Urothelium cell line (cell line): ENCODE measurements at places on chromosomes 6 and 20.

DNA sequence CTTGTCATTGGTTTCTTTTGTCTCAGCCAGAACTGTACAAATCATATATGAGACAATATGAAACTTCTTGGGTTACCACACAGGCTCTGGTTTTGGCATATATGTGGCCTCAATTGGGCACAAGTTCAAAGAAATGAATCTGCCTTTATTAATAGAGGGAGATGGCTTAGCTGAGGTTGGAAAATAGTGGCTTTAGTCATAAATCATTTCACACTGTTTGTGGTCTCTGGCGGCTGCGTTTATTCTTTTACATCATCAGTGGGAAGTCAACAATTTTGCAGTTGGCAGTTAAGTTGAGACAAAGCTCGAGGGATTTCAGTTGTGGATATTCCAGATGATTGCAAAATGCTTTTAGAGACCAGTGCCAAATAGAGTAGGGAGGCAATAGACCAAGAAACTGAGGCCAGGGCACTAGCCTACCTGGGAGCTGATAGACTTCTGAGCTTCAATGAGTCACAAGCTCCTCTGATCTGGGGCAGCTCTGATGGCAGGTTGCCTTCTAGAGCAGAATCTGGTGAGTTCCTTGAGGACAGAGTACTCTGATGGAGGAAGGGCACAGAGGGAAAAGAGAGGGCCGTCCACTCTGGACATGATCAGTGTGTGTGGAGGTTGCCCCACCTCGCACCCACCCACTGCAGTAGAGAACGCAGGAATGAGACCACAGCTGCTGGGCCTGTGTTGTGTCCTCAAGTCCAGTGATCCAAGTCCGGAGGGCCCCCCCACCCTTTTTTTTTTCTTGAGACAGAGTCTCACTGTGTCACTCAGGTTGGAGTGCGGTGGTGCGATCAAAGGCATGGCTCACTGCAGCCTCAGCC, 73.5 kb downstream of the ARMC2 start:
- peak; percentile 7 for DNase-seq

- peak; percentile 43 for DNase-seq
Measured at GRCh38 chr20:22312744-22313346, 271.5 kb downstream of the FOXA2 start.

GRCh38 chr20:40361916-40362315, 327.1 kb downstream of the MAFB start:
- no peak for DNase-seq

GRCh38 chr20:15739035-15739434, 834.2 kb downstream of the KIF16B start:
- no peak for DNase-seq

DNA sequence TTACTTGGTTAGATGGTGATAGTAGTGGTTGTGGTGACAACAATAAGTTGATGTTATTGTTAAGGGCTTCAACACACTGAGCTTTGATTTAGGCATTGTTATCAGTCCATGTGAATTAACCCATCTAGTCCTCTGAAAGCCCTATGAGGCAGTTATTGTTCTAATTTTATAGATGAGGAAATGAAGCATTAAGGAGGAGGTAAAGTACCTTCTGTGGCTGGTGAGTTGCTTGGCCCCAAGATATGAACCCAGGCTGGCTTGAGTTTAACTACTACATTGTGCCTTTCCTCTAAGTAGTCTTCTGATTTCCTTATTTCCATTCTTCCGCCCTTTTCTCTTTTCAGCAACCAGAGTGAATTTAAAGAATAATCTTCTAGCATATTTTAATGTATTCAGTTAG, 81.7 kb downstream of the QKI start:
- no peak for DNase-seq

DNA sequence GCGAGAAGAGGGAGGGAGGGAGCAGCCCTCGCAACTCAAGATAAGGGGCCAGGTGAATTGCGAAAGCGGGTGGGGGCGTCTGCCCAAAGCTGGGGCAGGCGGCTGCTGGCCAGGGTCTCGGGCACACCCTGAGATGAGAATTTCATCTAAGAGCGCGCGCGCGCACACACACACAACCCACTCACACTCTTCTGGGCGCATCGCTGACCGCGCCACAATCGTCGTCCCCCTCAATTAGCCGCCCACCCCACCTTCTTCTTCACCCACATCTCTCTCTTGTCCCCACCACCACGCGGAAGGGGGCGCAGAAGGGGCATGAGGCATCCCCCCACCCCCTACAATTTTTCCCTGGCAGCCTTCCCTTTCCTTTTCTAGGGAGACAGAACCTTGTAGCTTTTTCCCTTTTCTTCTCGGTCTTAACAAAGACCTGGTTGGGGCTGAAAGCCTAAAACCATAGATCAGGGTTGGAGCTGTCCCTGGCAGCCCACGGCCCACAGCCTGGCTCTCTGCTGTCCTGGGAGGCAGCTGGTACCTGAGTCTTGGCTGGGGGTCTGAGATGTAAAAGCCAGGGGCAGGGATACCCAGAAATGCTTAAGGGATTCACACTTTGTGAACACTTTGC, 737 bp upstream of the PTPRT start:
- DNase-seq = no peak

DNA sequence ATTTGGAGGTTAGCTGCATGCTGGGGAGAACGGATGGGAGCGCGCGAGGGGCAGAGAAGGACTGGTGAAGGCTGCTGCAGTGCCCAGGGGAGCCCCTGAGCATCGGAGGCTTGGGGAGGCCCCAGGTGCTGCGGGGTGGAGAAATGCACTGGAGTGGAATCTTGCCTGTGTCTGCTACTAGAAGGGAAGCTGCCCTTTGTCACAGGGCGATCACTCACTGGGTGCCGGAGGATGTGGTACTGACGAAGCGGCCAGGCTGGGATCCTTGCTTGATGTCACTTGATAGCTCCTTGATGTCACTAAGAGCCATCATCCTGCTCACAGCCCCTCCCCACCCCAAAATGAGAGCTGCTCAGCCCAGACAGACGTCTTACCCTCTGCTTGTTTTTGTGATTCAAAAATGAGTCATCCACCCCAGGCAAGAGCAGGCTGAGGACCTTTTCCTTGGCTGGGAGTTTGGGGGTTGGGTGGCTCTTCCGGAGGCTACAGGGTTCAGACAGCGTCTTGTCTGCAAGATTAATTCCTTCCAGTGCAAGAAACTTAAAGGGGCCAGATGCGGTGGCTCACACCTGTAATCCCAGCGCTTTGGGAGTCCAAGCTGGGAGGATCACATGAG, 62.6 kb upstream of the PMEPA1 start:
- DNase-seq = peak; percentile 97

GRCh38 chr6:35477551-35478179, 9.5 kb downstream of the RPL10A start:
- DNase-seq = no peak

DNA sequence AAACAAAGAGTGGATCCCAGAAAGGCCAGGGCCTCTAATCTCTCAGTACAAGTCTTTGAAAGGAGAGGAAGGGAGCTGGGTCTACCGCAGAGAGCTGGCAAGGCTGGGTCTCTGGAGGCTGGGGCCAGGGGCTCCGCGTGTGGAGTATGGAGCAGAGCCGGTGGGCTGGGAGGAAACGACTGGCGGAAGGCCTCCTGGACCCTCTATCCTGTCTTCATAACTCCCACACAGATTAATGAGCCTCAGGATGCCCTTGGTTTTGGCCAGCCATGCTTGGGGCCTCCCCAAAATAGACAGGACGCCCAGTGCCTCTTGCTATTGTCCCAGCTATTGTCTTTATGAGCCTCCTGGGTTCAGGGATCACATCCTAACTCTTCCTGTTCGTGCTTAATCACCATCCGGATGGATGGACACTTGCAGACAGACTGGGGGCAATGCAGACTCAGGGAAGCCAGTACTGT, 306.4 kb downstream of the DHX35 start:
- no peak for DNase-seq

GRCh38 chr20:32316667-32317066, 39.2 kb downstream of the KIF3B start:
- no peak for DNase-seq

DNA sequence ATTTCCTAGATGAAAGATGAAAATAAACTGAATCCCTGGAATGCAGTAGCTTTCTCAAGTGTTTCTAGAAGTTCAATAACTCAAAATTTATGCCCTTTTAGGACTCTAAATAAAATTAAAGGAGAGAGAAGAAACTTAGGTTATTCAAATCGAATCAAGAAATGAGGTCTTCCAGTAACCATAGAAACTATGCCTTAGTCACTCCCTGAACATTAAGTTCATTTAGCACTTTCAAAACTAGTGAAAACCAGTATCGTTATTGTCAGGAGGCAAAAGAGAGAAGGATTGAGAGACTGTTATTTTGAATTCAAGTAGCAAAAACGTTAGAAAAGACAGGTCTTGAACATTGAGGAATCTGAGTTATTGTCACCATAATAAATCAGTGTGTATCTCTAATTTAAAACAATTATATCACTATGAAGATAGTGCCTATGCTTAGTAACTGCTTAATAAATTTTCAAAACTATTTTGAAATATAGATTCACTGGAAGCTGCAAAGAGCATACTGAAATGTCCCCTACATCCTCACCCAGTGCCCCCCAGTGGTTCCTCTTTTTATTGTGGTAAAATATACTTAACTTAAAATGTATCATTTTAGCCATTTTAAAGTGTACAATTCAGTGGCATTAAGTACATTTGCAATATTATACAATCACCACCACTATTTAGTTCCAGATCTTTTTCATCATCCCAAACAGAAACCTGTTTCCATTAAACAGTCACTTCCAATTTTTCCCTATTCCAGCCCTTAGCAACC, 4.6 kb downstream of the RPP21 start:
- DNase-seq = no peak

- no peak for DNase-seq
Measured at GRCh38 chr6:5206920-5207561, 53.7 kb downstream of the LYRM4 start.

DNA sequence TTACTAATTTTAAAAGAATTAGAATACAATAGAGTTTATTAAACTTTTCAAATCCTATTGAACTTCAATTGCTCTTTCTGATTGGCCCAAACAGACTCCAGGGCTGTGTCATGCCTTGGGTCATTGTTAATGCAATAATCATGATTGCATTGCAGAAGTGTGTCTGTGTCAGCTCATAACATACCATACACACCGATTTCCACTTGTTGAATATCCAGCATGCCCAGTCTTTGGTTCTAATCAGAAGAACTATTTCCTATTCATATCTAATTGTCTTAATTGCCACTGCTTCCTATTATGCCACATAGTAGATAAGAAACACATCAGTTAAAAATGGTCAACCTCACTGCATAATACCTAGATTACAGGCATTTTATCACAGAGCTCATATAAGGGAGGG, 106.1 kb upstream of the JAG1 start:
- no peak for DNase-seq

GRCh38 chr6:63492476-63492875, 79.8 kb upstream of the LOC128125822 start:
- no peak for DNase-seq

GRCh38 chr6:137712587-137712986, 154.5 kb upstream of the TNFAIP3 start:
- DNase-seq = no peak

DNA sequence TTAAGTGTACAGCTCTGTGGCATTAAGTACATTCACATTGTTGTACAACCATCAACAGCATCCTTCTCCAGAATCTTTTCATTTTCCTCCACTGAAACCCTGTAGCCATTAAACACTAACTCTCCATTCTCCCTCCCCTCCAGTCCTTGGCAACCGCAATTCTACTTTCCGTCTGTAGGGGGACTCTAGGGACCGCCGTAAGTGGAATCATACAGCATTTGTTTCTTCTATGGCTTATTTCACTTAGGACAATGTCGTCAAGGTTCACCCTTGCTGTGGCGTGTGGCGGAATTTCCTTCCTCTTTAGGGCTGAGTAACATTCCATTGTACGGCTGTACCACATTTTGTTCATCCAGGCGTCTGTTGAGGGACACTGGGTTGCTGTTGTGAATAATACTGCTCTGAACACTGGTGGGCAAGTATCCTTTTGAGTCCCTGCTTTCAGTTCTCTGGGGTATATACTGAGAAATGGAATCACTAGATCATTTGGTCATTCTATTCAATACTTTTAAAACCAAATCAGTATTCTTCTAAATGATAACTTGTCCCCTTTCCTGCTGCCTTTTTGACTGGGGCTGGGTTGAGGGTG, 50.7 kb downstream of the PPP1R3G start:
- DNase-seq = no peak

- DNase-seq = peak; percentile 45
Measured at GRCh38 chr6:110053395-110054240, 75.5 kb downstream of the GPR6 start.

DNA sequence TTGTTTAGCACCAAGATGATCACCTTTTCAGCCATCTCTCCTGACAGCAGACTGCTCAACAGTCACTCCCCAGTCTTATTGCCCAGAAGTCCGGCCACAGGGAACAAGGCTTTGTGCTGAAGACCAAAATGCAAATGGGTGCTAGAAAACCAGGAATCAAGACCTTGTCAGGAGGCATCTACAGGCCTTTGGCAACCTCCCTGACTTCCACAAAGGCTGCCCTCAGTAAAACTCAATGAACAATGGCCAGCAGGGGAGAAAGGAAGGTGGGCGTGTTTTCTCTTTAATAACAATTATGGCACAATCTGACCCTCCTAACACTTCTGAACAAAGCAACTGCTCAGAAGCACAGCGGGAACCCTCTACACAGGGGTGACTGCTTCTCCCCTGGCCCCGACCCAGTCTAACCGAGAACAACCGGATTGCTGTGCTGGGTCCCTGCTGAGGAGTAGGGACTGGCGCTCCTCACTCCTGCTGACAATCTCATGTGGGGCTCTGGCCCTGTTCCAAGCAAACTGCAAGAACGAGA, 41.6 kb downstream of the PLCG1 start:
- no peak for DNase-seq

DNA sequence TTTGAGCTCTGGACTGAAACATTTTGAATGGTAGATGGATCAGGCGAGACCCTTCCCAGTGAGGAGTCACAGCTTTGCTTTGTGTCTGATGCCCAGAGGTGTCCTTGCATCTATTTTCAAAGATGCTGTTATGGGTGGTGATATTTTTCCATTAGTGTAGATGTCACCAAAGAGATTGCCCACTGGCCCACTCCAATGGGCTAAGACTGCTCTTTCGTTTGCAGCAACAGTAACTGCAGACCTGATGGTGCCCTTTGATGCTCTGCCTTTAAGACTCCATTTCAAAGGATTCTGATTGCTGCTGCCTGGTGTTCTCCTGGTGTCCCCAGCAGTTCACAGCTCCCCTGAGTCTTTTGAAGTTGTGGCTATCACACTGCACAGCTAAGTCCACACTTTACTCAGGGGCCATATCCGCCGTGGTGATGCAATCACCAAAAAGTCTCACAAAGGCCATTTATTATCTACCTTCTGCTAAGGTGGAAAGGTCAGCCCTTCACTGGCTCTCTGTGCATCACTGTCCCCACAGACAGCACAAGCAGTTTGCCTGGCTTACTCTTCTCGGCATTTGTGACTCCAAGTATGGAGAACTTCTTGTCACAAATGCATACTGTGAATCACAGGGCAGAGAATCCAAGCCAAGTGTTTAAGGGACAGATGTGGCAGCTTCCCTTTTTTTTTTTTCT, 56.4 kb downstream of the NOX3 start:
- no peak for DNase-seq

- DNase-seq = no peak
Measured at GRCh38 chr6:26158076-26158580, 70.9 kb downstream of the HFE start.

- no peak for DNase-seq
Measured at GRCh38 chr20:45253261-45253660, 1.1 kb downstream of the SLPI start.

- DNase-seq = no peak
Measured at GRCh38 chr6:5457041-5457440, 195.7 kb downstream of the FARS2 start.
